Activated CD4-positive, CD25-positive, alpha-beta regulatory T cell treated with anti-CD3 and anti-CD28 coated beads, Interleukin-2, amount 50 U/mL, for 16 hours (primary cell): ENCODE measurements at places on chromosomes 4 and X.

- DNase-seq: no peak
Observed at GRCh38 chr4:133865612-133866327, 335.8 kb downstream of the PABPC4L start.

- no peak for DNase-seq
Observed at GRCh38 chr4:55291227-55291640, 54.8 kb upstream of the SRD5A3 start.

DNA sequence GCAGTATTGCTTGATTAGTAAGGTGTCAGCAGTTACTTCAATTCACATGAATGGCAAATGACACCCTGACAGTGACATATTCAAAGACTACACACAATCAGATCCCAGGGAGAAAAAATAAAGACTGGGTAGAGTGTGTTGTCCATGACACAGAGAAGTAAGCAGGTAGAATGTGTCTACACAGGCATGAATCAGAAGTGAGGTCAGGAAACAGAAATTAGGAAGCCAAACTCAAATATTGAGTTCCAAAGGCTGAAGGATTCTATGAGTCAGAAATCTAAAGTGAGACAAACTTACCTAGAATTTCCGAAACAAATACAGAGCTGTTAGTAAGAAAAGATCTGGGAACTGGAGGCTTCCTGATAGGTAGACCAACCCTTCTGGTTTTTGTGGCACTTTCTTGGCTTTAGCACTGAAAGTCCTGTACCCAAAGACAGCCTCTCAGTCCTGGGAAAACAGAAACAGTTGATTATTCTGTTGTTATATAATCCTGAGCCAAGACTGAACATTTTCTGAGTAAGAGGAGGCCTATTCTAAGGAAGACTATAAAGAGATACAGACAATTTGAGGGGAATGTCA is 24.3 kb upstream of the GLRA2 start:
- DNase-seq: no peak

DNA sequence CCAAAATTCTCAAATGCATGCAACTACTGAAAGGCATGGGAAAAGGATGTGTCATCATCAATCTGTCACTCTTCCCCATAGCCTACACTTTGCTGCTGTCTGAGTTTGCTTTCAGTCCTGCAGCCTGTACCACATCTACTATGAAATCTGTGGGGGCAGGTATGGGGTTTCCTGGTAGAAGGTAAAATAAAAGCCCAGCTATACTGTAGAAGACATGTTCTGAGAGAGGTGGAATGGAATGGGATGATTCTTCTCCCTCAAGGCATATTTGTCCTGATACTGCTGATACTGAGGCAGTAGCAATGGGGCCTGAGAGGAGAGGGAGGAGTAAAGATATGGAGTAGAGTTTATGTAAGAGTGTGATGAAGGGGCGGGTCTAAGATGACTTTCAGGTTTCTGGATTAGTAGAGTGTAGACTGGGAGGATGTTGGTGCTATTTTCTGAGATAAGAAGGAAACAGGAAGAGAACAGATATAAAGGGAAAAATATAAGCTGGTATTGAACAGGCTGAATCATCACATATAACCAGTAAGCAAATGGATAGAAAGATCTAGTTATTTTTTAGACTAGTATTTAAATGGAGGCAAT is 38.7 kb upstream of the GYPA start:
- DNase-seq: no peak

- DNase-seq: no peak
Observed at GRCh38 chr4:5757954-5758353, 47.0 kb downstream of the EVC start.

- DNase-seq: no peak
Observed at GRCh38 chrX:150324919-150325318, 38.2 kb upstream of the MAMLD1 start.

- DNase-seq: no peak
Observed at GRCh38 chrX:24262309-24262708, 51.6 kb downstream of the SUPT20HL2 start.

GRCh38 chr4:113878668-113879067 is 100.8 kb downstream of the ARSJ start:
- DNase-seq: no peak

DNA sequence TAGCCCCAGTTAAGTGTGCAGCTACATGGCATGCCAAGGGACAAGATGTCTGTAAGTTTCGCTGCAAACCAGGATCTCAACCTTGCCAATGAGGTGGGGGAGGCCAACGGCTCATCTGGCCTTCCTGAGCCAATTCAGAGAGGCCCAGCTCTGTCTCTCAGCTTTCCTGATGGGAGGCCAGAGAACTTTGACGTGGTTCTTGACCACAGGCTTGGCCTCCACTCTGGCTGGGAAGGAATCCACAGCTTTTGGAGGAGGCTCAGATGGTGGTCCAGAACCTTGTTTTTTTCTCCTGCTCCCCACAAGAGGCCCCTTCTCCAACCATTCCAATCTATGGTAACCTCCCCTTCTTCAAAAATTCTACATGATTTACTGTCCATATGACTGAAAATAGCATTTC is 9.8 kb downstream of the CAPN6 start:
- no peak for DNase-seq

GRCh38 chr4:159702200-159702599 is 599.3 kb downstream of the RAPGEF2 start:
- DNase-seq: no peak

DNA sequence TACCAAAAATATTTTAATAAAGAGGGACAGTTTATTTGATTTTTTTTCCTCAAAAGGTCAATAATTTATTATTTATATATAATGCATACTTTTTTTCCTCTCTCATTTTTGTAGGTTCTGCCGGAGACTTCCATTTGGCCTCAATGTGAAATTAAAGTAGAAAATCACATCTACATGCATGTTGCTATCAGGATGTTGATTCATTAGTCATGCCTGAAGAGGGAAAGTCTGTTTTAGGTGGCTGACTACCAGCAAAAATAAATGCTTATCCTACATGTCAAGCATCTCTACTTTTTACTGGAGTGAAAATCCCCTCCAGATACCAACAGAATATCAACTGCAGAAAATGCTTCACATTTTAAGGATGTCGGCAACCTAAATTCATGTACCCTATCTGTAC is 41.5 kb downstream of the KIAA0232 start:
- no peak for DNase-seq

- no peak for DNase-seq
Observed at GRCh38 chr4:7964890-7965662, 25.4 kb upstream of the AFAP1 start.

DNA sequence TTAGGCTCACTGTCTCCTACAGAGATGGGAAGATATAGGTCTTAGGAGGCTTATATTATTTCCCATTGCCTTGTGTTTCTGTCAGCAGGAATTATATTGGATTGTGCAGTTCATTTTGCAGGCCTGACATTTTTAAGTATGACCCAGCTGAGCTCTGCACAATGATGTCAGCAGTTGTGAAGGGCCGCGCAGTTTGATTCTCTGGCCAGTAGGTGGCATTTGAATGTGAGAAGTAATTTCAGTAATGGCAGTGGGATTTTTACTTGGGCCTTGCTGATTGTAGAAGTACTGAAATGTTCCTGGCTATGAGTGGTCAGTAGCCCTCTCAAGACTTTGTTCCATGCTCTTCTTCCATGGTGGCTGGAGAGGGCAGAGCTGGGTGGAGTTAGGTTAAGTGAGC is 247.2 kb upstream of the MTMR8 start:
- no peak for DNase-seq

GRCh38 chr4:35503435-35503834 is 740.9 kb downstream of the ARAP2 start:
- no peak for DNase-seq

GRCh38 chr4:2598511-2599303 is 62.3 kb downstream of the FAM193A start:
- no peak for DNase-seq

GRCh38 chr4:184811526-184812198 is 14.1 kb downstream of the ACSL1 start:
- DNase-seq: no peak

GRCh38 chr4:155877971-155878370 is 11.9 kb upstream of the ASIC5 start:
- no peak for DNase-seq

DNA sequence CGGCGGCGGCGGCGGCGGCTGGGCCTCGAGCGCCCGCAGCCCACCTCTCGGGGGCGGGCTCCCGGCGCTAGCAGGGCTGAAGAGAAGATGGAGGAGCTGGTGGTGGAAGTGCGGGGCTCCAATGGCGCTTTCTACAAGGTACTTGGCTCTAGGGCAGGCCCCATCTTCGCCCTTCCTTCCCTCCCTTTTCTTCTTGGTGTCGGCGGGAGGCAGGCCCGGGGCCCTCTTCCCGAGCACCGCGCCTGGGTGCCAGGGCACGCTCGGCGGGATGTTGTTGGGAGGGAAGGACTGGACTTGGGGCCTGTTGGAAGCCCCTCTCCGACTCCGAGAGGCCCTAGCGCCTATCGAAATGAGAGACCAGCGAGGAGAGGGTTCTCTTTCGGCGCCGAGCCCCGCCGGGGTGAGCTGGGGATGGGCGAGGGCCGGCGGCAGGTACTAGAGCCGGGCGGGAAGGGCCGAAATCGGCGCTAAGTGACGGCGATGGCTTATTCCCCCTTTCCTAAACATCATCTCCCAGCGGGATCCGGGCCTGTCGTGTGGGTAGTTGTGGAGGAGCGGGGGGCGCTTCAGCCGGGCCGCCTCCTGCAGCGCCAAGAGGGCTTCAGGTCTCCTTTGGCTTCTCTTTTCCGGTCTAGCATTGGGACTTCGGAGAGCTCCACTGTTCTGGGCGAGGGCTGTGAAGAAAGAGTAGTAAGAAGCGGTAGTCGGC is 528 bp downstream of the FMR1 start:
- peak; percentile 2 for DNase-seq

GRCh38 chrX:38236901-38237615 is 16.4 kb upstream of the SRPX start:
- no peak for DNase-seq

- no peak for DNase-seq
Observed at GRCh38 chr4:88879991-88880390, 177.0 kb downstream of the FAM13A start.

- no peak for DNase-seq
Observed at GRCh38 chr4:85703096-85703495, 228.1 kb downstream of the ARHGAP24 start.

DNA sequence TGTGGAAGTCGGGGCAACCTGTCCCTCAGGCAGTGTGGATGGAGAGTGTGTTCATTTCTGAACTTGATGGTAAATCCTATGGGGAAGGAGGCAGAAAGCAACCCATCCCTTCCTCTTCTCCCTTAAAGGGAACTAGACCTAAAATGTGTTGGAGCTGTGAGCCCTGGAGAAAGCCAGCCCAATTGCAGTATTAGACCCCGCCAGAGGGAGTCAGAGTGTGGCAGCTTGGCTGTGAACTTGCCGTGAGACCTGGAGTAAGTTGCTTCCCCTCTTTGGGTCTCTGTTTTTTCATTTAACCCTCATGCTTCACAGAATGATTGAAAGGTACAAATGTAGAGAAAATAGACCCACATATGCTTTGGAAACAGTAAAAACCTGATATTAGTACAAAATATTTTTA is 108.7 kb upstream of the PAK3 start:
- DNase-seq: no peak

- DNase-seq: no peak
Observed at GRCh38 chr4:169062897-169063244, 52.8 kb upstream of the CBR4 start.

DNA sequence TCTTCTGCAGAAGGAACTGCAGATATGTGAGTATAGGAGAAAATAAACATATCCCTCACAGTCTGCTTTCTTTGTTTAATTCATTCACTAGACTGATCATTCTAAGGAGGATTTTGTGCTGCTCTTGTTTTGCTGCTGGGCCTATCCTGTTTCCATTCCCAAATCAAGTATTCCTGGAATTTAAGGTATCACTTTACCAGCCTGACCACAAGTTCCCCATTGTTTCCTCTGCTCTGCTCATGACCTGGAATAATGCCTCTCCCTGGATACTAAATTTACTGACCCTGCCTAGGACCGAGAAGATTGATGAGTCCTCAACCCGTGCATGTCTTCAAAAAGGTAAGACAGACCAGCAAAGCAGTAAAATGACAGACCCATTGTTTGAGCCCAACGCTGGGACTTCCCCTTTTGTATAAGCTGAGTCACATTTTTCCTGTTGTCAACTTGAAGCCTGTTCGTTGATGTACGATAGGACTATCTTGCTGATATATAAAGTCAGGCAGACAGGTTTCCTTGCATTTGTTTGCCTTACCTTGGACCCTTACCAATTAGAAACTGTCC is 85.5 kb upstream of the TET2 start:
- peak; percentile 9 for DNase-seq

GRCh38 chr4:1171311-1172227 is 814 bp downstream of the SPON2 start:
- no peak for DNase-seq

- no peak for DNase-seq
Observed at GRCh38 chr4:109942292-109942926, 29.7 kb downstream of the EGF start.

- DNase-seq: no peak
Observed at GRCh38 chr4:89586318-89586717, 250.6 kb downstream of the SNCA start.

DNA sequence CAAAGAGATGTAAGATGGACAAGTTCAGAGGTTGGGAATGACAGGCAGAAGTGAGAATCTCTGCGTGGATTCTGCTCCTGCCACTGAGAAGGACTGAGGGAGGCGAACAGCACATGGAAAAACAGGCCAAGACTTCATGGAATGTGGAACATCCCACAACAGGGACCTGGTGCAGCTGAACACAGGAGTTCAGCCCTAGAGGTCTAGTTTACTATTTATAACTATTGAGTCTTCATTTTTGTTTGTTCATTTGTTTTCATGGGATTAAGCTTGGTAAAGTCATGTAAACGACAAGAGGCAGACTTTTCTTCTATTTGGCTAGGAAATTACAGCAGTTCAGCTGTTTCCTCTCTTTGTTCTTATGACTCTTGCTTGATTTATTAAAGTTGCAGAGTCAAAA is 234.5 kb downstream of the MAML3 start:
- no peak for DNase-seq

GRCh38 chr4:77145842-77146185 is 11.2 kb upstream of the CCNG2 start:
- DNase-seq: no peak

DNA sequence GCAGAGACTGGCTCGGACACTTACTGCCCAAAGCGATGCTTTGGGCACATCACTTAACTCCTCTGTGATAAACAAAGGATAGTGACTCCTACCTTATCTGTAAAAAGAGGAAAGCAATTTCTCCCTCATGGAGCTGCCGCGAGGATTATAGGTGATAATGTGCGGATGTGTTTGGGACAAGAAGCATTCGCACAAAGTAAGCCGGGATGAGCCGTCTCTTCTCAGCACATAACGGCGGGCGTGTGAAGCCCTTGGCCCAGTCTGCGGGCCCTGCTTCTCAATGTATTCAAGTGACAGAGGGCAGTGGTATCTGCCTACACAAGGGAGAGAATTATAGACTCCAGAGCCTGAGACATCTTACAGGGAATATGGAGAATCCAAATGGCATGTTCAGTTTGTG is 550.3 kb upstream of the CPEB2 start:
- no peak for DNase-seq

DNA sequence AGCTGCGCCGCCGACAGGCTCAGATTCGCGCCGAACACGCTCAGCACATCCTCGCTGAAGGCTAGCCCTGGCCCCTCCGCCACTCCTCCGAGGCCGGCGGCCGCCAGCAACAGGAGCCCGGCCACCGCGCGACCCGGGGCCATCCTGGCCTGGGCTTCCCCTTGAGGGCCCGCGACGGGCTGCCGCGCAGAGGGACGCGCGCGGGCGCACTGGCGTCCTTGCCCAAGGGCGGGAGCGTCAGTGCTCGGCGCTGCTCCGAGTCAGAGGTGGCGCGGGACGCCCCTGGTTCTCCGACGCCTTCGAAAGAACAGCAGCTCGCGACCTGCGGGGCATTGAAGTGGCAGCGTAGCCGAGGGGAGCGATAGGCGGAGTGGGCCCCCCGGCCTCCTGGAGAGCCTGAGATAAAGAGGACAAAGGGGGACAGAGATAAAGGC is 745 bp downstream of the SLC39A8 start:
- peak; percentile 23 for DNase-seq

- DNase-seq: no peak
Observed at GRCh38 chr4:115668396-115668795, 555.0 kb upstream of the NDST4 start.
